HT1080 (cell line): ENCODE measurements at places on chromosomes 1 and 21. TPM values are rescaled to one million over a fixed set of nuclear protein-coding genes. Genes with fewer than 3 reads are reported as not detected.

Gene OR2AK2
- not detected in 2 replicates for total RNA-seq

Gene PERM1
- total RNA-seq = 0.50 TPM in 1 of 2 replicates, not detected in the other

Gene EXO5
- total RNA-seq = 3.1 and 5.2 TPM in 2 replicates

Gene EFNA3
- 3.3 and 7.0 TPM in 2 replicates for total RNA-seq

Gene SPRR3
- not detected in 2 replicates for total RNA-seq

Gene EFHD2
- 134 and 169 TPM in 2 replicates for total RNA-seq

Gene MRPS15
- 108 and 130 TPM in 2 replicates for total RNA-seq

Gene GPR161
- 12.8 and 13.4 TPM in 2 replicates for total RNA-seq

Gene LCE1D
- total RNA-seq = not detected in 2 replicates

Gene XCL2
- not detected in 2 replicates for total RNA-seq

Gene INSRR
- total RNA-seq = not detected in 2 replicates

Gene LHX8
- not detected in 2 replicates for total RNA-seq

Gene SIK1
- 4.5 and 4.6 TPM in 2 replicates for total RNA-seq

Gene HHIPL2
- total RNA-seq = 0.70 and 1.3 TPM in 2 replicates

Gene TEX38
- total RNA-seq = not detected in 2 replicates

Gene S100A12
- total RNA-seq = not detected in 2 replicates

Gene SH2D1B
- 0.10 and 0.40 TPM in 2 replicates for total RNA-seq

Gene PIGR
- total RNA-seq = 0.13 TPM in 1 of 2 replicates, not detected in the other

Gene HSPB7
- total RNA-seq = not detected in 2 replicates

Gene IRF2BP2
- 47.8 and 69.6 TPM in 2 replicates for total RNA-seq

Gene FCRL4
- not detected in 2 replicates for total RNA-seq

Gene ZNF593
- 51.1 and 51.9 TPM in 2 replicates for total RNA-seq

Gene GABRD
- 0.13 TPM in 1 of 2 replicates, not detected in the other for total RNA-seq

Gene IFI44L
- not detected in 2 replicates for total RNA-seq

Gene CR1L
- not detected in 2 replicates for total RNA-seq

Gene ZFP69B
- total RNA-seq = 4.0 and 5.0 TPM in 2 replicates

Gene ETV3L
- total RNA-seq = not detected in 2 replicates

Gene JAM2
- total RNA-seq = 0.08 TPM in 1 of 2 replicates, not detected in the other

Gene TFF2
- total RNA-seq = not detected in 2 replicates

Gene CYYR1
- not detected in 2 replicates for total RNA-seq

Gene HRNR
- not detected in 2 replicates for total RNA-seq

Gene TRIM45
- 2.0 and 3.7 TPM in 2 replicates for total RNA-seq

Gene CBR3
- total RNA-seq = 15.2 and 15.6 TPM in 2 replicates

Gene UQCRHL
- 12.4 and 31.0 TPM in 2 replicates for total RNA-seq

Gene NUP210L
- 0.03 TPM in 1 of 2 replicates, not detected in the other for total RNA-seq

Gene BSND
- total RNA-seq = not detected in 2 replicates

Gene ANXA9
- 0.55 and 0.63 TPM in 2 replicates for total RNA-seq

Gene CELA3A
- total RNA-seq = not detected in 2 replicates

Gene CD1C
- total RNA-seq = not detected in 2 replicates

Gene MCOLN2
- total RNA-seq = 13.1 and 14.9 TPM in 2 replicates

Gene TSPEAR
- total RNA-seq = not detected in 2 replicates

Gene NRDC
- total RNA-seq = 57.0 and 57.8 TPM in 2 replicates

Gene DCST2
- total RNA-seq = 0.03 TPM in 1 of 2 replicates, not detected in the other

Gene LRRC38
- total RNA-seq = 0.43 and 0.71 TPM in 2 replicates

Gene F3
- total RNA-seq = 24.7 and 44.0 TPM in 2 replicates

Gene KIF17
- 0.06 and 0.47 TPM in 2 replicates for total RNA-seq

Gene SPRR2B
- total RNA-seq = not detected in 2 replicates

Gene OR2M3
- 0.02 TPM in 1 of 2 replicates, not detected in the other for total RNA-seq

Gene ORC1
- 27.4 and 34.4 TPM in 2 replicates for total RNA-seq

Gene IL22RA1
- total RNA-seq = 0.33 and 0.64 TPM in 2 replicates

Gene VWA5B1
- not detected in 2 replicates for total RNA-seq

Gene ATF6
- total RNA-seq = 16.4 and 20.5 TPM in 2 replicates

Gene PPP1R15B
- 21.3 and 27.4 TPM in 2 replicates for total RNA-seq

Gene ANKRD65
- not detected in 2 replicates for total RNA-seq

Gene MTOR
- 33.6 and 45.2 TPM in 2 replicates for total RNA-seq

Gene CSF3R
- not detected in 2 replicates for total RNA-seq
